Cortex of kidney (tissue), 1 donor: ENCODE measurements at places on chromosomes 2 and 18.

- DNase-seq, result no peak
These were observed 78.8 kb upstream of the THOC1 start for GRCh38 chr18:346600-346999.

DNA sequence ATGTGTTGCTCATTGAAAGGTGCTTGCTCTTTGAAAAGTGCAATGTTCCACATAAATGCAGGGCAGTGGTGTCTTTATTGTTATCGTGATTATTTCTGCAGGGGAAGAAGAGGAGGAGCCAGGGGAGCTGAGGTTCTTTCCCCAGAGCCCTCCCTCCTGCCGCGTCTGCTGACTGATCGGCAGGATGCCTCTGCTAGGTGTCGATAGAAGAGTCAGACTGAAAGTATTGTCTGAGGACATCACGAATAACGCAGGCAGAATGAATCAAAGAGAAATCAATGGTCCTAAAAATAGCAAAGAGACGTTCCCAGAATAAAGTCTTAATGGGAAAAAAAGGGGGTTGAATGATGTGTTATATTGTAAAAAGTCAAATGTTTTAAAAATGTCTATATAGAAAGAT lies 47.4 kb upstream of the SIX3 start:
- DNase-seq, result no peak

GRCh38 chr2:157261199-157261782 lies 3.8 kb downstream of the GALNT5 start:
- DNase-seq, result no peak

DNA sequence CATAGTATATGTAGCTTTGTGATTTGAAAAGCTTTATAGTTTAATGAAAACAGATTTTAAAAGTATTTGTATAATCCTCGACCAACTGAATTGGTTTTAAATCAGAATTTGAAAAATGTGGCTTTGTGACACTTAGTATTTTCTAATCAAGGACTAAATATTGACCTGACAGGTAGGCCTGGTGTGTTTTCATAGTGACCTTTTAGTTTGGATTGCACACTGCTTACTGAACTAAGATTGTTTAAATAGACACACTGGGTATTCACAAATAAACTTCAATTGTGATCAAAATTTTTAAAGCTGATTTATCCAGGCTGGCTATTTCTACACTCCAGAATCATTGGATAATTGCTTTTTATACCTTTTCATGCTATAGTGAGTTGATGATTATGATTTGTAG lies 31.8 kb upstream of the FAM237A start:
- DNase-seq, result no peak

GRCh38 chr2:236616031-236616430 lies 46.4 kb downstream of the ACKR3 start:
- DNase-seq, result no peak

DNA sequence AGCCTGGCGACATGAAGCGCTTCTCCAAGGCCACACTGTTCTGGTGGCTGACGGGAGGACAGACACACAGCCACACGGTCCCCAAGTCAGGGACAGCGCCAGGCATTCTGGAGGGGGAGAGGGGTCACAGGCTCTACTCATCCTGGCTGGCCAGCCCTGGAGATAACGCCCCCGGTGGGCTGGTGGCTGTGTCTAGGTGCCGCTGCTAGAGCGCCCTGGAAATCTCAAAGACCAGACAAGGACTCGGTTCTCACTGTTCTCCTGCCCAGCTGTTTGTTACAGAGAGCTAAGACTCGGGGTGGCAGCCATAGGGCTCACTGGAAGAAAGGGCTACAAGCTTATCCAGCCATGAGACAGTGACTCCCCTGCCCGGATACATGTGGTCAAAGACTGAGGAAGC lies 72.0 kb downstream of the KCNF1 start:
- no peak for DNase-seq
